ENCODE measurements at places on chromosomes 12 and 14.
A peak's percentile ranks its signal among the peaks of the same experiment; 100 is the strongest.

- no peak for DNase-seq
Observed at GRCh38 chr12:67193704-67194103, 75.5 kb upstream of the CAND1 start.

DNA sequence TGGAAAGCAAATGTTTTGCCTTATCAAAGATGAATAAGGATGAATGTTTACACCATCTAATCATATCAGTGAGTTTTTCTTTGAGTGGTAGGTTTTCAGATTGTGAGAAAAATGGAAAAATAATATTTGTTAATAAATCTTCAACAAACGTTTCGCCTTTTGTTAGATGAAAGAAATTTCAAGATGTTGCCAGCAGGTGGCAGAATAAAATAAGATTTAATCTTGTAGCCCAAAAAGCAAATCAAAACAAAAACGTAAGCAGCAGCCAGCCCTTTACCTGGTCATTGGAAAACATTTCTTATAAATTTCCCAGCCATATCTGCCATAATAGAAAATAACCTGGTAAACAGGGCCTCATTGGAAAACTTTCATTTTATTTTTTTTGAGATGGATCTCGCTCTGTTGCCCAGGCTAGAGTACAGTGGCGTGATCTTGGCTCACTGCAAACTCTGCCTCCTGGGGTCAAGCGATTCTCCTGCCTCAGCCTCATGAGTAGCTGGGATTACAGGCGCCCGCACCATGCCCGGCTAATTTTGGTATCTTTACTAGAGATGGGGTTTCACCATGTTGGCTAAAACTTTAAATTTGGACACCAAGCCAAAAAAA is 15.4 kb upstream of the TMEM120B start:
- DNase-seq = no peak

DNA sequence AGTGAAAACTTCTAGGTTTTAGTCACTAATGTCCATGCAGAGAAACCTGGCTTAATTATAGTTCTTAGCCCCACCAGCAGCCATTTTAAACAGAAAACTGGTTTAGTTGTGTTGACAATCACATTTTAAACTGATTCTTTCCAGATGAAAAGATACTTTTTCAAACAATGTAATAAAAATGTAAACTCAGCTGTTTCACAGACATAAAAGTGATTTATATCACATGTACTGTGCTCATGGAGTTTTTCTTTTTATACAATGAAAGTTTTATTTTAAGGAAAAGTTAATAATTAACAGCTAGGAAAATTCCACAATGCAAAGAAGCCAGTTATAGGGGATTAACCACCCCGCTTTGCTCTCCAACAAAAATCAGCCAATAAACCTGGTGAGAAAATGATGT is 129.7 kb downstream of the PAX9 start:
- DNase-seq = no peak

- DNase-seq = no peak
Observed at GRCh38 chr14:20630340-20631022, 11.0 kb downstream of the OR6S1 start.

DNA sequence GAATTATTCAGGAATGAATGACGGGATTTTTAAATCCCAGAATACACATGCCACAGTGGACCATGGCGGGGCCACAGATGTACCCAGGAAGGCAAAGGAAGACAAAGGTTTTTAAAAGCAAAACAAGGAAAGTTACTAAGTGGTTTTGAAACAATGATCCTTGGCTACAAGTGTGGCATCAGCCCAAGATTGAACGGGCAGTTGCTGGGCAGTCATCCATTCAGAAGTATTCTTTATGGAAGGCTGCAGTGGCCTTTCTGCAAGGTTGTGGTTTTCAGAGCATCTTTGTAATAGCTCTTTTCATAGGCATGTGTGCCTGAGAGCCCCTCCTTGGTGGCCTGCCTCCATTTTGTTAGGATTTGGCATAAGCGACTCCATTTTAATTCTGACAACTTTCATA is 13.4 kb upstream of the IFI27 start:
- DNase-seq = no peak

DNA sequence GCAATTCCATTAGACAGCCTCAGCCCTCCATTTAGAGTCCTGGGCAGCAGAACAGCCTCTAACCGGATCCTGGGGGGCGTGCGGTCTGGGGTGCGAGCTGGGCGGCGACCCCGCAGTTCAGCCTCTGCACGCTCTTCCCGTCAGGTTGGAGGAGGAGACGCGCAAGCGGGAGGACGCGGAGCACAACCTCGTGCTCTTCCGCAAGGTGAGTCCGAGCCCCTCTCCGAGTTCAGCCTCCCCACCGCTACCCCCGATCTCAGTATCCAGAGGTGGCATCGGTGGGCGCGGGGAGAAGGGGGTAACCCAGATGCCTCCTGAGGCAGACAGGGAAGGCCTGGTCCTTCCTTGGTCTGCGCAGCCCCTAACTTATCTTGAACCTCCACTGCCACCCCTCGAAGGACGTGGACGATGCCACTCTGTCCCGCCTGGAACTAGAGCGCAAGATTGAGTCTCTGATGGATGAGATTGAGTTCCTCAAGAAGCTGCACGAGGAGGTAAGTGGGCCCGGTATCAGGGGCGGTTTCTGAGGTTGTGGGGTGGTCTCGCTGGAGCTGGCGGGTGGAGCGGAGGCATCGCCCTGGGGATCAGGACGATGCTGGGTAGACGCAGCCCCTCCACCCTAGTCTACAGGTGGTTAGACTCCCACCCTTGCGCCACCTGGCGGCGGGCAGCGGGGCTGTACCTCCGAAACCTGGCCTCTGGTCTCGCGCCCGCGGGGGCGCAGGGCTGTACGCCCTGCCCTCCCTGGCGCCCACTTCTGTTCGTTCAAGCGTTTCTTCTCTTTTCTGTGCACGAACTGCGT is 1.3 kb downstream of the PRPH start:
- peak; percentile 16 for DNase-seq

DNA sequence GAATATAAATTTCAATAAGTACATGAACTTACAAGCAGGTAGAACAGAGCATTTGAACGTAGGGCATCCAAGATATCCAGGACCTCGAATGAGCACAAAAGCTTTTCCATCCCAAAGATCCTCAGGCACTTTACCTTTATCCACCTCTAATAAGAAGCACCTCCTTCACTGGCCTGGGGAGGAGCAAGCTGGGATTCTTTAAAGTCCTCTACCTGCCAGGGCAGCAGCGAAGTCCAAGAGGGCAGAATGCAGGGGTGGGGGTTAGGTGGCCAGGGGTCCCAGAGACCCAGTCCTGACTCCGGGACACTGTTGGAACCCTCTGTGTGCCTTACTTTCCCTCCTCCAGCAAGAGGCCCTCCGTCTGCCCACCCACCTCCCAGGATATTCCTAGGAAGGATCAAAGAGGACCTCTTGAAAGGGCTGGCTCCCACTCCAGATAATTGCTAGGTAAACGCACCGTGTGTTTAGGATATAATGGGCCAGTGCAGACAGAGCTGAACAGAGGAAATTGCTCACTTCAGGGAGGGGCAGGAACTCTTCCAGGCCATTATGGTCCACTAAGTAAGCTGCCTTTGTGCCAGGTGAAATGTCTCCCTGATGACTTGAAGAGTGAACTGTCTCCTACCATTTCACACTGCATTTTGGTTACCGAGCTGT is 68.1 kb downstream of the TTC9 start:
- DNase-seq = no peak

DNA sequence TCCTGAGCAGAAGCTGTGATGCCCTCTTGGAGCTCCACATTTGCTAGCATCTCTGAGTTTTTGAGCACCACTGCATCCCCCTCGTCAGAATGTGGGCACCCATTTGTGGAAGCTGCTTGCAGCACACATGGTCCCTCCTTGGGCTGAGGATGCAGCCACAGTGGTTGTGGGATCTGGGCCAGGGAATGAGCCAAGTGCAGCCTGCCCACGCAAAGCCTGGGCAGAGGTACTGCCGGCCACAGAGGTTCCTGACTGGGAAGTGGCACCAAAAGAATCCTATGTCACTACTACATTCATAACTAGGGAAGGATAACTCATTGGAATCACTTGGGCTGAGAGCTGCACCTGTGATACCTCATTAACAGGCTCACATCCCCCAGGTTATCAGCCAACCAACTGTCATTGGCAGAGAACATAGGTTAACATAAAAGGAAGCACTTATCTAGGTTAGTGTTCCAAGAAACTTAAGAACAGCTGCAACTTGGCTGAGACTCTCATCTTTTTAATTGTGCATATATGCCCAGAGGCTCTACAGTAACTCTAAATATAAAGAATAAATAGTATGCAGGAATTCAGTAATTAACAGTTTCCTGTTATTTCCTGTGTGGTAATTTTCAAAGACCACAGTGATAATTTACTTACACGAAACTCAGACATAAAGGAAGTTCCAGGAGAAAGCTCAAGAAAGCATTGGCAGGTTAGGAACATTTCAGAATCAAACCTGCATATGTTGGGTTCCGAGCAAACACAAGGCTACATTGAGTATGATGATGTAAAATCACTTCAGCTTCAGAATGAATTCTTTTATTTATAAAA is 145.3 kb downstream of the BCAT1 start:
- no peak for DNase-seq
